Activated CD4-positive, CD25-positive, alpha-beta regulatory T cell treated with anti-CD3 and anti-CD28 coated beads, Interleukin-2, amount 50 U/mL, for 16 hours (primary cell): ENCODE measurements at places on chromosomes 13 and 19.
A peak's percentile ranks its signal among the peaks of the same experiment; 100 is the strongest.

- DNase-seq, result no peak
Measured at GRCh38 chr13:71677124-71677523, 189.9 kb downstream of the DACH1 start.

DNA sequence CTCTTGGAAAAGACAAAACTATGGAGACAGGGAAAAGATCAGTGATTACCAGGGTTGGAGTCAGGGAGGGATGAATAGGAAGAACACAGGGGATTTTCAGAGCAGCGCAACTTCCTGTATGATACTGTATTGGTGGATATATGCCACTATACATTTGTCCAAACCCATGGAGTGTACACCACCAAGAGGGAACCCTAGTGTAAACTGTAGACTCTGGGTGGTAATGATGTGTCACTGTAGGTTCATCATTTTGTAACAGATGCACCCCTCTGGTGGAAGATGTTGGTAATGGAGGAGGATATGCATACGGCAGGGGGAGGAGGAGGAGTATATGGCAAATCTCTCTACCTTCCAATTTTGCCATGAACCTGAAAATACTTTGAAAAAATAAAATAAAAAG, 68.1 kb downstream of the UFM1 start:
- no peak for DNase-seq

DNA sequence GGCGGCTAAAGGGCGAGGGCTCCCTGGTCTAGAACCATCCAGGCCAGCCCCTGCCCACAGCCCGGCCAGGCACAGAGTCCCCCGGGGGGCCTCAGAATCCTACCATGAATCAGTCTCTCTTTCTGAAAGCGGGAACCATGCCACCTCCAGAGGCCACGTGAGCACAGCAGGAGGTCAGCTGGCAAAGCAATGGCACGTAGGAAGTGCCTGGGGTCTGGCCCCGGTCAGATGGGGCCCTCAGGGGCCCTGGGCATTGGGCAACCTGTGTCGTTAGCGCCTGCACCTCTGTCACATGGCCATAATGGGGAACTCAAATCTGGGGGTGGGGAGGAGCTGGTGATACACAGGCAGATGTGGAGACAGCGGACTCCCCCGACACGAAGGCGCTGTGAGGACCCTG, 8.8 kb downstream of the MFSD12 start:
- no peak for DNase-seq

- DNase-seq, result no peak
Measured at GRCh38 chr19:5651361-5651760, 28.5 kb downstream of the SAFB start.

GRCh38 chr13:50357136-50357535, 341.9 kb downstream of the KCNRG start:
- DNase-seq, result no peak

DNA sequence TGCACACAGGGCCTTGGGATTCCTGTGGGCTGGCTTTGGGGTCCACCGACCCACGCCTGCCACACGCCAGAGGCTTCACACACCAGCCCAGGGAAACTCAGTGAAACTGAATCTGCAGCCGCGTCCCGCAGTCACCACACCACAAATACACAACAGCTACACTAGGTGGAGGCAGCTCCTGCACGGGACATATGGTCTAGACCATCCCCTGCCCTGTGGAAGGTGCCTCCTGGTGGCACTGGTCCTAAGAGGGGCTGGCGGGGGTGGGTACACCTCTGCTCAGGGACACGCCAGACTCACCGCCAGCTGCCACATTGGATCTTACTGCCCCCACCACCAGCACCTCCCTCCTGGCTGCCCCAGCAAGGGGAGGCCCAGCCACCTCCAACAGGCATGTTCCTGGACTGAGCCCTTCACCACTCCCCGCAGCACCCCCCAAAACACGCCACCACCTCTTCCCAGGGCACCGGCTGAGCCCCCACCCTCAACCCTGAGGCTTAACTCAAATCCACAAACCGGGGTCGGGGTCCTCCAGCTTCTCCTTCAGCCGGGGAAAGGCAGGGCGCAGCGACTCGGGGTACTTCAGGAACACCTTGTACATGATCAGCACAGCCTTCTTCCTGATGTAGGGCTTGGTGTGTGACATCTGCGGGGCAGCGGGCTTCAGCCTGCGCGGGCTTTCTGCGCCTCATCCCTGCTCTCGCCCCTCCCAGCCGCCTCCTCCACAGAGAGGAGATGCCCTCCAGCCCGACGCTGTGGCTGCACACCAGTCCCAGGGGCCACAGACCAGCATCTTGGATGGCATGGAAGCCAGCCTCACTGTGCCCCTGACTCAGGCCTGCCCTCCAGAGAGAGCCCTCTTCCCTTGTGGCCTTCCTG, 21.2 kb downstream of the AP3D1 start:
- no peak for DNase-seq

GRCh38 chr13:55992145-55992544, 1148.6 kb upstream of the PRR20A start:
- DNase-seq, result no peak

- no peak for DNase-seq
Measured at GRCh38 chr13:105890509-105890908, 645.0 kb downstream of the EFNB2 start.

GRCh38 chr13:113421673-113422270, 31.5 kb downstream of the ADPRHL1 start:
- no peak for DNase-seq

DNA sequence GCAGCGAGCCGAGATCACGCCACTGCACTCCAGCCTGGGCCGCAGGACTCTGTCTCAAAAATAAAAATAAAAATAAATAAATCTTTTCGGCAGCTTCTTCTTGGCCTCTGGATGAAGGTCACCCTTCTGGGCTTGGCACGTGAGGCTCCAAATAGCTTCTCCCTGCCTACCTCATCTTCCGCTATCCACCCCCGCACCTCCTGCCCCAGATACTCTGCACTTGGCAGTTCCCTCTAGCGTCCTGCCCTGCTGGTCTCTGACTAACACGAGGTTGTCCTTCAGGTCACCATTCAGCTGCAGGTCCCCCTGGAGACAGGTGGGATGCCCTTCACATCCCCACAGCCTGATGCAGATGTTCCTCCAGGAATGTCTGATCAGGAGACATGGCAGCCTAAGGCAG, 8.5 kb upstream of the CCL25 start:
- no peak for DNase-seq

GRCh38 chr19:45125975-45126493, 33.1 kb downstream of the PPP1R37 start:
- DNase-seq, result peak; percentile 26

GRCh38 chr19:35869327-35870123, 1.2 kb downstream of the APLP1 start:
- DNase-seq, result peak; percentile 50
